ENCODE measurements at places on chromosomes 6 and 20.

GRCh38 chr6:161696801-161697200 lies 422.9 kb upstream of the AGPAT4 start:
- DNase-seq: no peak

DNA sequence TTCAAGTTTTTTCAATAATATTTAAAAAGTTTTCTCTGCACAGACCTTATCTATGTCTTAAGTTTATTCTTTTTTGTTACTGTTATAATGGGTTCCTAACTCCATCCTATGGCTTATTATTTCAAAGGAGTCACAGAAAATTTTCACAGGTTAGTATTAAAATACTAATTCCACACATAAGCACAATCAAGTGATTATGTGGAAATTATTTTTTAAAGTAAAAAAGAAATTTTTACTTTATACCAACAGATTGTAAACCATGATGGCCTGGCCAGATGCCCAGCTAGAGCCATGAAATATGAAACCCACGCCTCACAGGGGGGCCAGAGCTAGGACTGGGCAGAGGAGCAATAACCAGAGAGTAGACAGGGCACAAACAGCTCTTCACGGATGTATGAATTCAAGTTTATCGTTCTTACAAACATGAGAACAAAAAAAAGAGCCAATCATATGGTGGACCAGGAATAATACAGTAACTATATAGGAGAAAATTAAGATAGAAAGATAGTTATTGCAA lies 34.0 kb downstream of the NUDT3 start:
- DNase-seq: peak; percentile 24

DNA sequence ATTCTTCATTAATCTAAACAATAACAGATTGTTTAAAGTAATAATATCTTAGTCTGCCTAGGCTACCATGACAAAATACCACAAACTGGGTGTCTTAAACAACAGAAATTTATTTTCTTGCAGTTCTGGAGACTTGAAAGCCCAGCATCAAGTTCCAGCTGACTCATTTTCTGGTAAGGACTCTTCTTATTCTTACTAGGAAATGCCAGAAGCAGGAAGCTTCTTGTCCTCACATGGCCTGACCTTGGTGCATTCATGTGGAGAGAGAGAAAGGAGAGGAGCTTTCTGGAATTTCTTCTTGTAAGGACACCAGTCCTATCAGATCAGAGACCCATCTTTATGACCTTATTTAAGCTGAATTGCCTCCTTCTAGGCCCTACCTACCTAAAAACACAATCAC lies 110.5 kb downstream of the ANKRD60 start:
- no peak for DNase-seq

DNA sequence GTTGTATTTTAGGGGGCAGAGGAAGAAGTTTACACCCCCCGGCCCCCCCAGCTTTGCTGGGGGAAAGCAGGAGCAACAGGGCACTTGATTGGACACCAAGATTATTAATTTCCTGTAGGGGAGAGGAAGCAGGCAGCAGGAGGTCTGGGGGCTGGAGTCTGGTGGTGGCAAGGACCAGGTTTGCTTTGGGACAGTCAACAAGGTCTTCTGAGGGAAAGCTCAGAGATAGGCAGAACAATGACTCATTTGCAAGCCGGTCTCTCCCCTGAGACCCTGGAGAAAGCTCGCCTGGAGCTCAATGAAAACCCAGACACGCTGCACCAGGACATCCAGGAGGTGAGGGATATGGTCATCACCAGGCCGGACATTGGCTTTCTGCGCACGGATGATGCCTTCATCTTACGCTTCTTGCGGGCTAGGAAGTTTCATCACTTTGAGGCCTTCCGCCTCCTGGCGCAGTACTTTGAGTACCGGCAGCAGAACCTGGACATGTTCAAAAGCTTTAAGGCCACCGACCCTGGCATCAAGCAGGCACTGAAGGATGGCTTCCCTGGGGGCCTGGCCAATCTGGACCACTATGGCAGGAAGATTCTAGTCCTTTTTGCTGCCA lies 1.6 kb downstream of the CLVS2 start:
- no peak for DNase-seq
